ENCODE measurements at places on chromosomes 7 and 10.

- DNase-seq: peak; percentile 63
These were observed 55.7 kb downstream of the IKZF1 start for GRCh38 chr7:50359995-50360925.

GRCh38 chr10:50576245-50576815 lies 47.4 kb downstream of the SGMS1 start:
- DNase-seq: no peak

DNA sequence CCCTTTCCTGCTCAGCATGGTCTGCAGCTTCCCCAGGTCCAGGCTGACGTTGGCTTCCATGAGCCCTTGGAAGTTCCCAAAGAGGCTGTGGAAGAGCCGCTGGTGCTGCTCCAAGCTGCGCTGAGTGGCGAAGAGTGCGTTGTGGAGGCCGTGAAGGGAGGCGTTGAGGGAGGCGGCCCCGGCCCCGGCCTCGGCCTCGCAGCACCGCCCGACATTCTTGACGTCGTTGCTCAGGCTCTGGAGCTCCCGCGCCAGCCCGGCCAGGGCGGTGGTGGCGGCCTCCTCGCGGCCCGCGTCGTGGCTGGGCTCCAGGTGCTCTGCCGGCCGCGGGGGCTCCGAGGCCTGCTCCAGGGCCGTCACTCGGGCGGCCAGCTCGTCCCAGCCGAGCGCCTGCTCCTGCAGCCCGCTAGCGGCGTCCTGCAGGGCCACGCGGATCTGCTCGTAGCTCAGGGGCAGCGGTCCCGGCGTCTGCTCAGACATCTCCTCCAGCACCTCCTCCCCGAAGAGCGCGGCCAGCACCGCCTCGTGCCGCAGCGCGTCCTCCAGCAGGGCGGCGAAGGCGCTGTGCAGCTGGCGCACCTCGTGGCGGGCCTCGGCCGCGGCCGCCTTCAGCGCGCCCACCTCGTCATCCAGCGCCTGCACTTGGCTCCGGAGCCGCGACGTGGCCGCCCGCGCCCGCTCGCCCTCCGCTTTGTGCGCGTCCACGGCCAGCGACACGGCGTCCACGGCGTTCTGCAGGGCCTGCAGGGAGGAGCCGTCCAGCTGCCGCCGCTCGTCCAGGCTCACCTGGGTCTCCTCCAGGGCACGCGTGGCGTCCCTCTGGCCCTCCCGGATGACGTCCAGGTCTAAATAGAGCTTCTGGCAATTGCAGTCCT lies 14.7 kb downstream of the MMRN2 start:
- DNase-seq: no peak

DNA sequence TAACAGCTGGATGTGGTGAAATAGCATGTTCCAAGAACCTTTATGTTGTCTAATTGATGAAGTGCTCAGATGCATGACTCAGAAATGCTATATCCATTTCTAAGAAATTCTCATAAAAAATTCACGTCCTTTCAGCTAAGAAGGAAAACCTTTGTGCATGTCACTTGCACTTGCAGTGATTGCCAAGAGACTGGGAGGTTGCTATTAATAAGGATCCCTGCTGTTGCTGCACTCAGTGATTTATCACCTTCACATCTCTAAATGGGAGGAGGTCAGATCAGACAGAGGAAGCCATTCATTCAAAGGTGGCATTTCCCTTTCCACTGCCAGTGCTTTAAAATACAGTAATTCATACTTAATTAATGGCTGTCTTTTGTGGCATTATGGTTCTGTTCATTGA lies 89.5 kb downstream of the THSD7A start:
- no peak for DNase-seq

DNA sequence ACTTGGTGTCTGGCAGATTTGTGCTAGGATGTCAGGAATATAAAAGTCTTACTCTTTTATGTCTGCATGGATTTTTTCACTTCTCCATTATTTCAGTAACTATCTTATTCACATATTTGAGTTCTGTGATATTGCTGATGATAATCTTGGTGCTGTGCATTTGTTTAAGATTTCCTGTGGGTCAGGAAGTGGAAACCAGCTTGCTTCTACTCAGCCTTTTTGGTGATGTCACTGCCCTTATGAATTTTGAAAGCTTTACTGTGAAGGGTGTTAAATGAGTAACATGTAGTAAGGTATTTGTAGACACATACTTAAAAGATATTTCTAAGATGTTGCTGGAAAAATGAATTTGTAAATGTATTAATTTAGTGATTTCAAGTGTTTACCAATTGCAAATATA lies 69.5 kb upstream of the VOPP1 start:
- DNase-seq: no peak

- DNase-seq: no peak
These were observed 115.4 kb downstream of the ZMIZ1 start for GRCh38 chr10:79184145-79184625.

DNA sequence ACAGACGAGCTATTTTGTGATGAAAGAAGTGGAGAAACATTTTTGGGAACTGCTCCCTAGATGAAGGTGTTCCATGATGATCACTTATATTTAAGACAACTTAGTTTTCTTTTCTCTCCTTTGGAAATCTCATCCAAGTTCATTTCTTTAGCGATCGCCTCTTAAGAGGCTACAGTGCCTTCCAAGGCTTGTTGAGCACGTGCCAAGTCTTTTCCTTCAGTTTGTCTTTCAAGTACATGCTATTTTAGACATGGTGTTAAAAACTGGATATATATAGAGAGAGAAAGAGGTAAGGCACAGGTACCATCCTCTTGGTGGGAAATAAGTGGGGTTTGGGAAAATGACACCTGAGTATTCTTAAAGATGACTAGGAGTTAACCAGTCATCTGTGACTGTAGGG lies 2.7 kb downstream of the ADK start:
- no peak for DNase-seq

- no peak for DNase-seq
These were observed 24.4 kb downstream of the ASNS start for GRCh38 chr7:97847791-97848190.

DNA sequence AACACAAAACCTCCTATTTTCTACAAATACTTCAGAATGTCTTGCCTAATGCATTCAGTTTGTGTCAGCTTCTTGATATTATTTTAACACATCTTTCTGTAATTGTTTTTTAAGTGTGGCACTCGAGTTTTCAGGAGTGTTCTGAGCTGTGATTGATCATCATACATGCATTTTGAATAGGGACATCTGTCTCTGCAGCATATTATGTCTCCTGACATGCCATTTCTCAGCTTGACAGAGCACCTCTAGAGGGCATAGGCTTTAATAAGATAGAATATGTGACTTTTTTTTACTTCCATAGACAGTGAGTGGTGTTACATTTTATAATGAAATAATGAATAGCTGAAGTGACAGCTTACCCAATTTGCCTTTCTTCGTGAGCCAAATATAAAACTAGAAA lies 219.2 kb upstream of the HDAC9 start:
- no peak for DNase-seq

- no peak for DNase-seq
These were observed 69.5 kb downstream of the ZNF800 start for GRCh38 chr7:127322832-127323493.

- DNase-seq: no peak
These were observed 486.7 kb downstream of the SDK1 start for GRCh38 chr7:3787717-3788264.

GRCh38 chr7:130909161-130909836 lies 175.3 kb upstream of the KLF14 start:
- DNase-seq: no peak

- DNase-seq: no peak
These were observed 280.8 kb upstream of the CDC14C start for GRCh38 chr7:48643431-48644013.

- DNase-seq: no peak
These were observed 16.5 kb upstream of the KNDC1 start for GRCh38 chr10:133143546-133143945.

DNA sequence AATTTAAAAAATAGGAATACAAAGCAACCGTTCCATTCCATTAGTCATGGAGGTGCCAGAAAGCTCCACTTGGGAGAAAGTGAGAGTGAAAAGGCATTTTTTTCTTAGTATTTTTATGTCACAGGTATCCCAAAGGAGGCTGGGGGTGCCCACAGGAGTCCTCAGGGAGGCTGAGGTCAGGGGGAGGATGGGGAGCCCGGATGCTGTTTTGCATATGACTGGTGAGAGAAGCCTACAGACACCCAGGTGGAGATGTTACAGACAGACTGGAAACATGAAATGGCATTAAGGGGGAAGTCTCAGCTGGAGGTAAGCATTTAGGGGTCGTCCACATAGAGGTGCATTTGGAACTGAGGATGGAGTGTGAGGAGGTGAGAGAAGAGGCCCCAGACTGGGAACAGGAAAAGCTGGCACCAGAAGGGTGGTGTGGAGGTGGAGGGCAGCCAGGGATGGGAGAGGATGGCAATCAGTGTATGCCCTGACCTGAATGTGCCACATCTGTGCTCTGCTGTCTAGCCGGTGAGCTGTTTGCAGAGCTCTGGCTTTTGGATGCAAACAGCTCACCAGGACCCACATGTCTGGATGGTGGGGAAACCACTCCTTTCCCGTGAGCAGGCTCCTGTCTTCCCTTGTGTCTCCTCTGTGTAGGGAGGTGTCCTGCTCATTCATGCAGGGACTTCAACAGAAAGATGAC lies 101.1 kb downstream of the RAMP3 start:
- DNase-seq: no peak

GRCh38 chr7:148774471-148774870 lies 75.8 kb downstream of the CUL1 start:
- DNase-seq: no peak

DNA sequence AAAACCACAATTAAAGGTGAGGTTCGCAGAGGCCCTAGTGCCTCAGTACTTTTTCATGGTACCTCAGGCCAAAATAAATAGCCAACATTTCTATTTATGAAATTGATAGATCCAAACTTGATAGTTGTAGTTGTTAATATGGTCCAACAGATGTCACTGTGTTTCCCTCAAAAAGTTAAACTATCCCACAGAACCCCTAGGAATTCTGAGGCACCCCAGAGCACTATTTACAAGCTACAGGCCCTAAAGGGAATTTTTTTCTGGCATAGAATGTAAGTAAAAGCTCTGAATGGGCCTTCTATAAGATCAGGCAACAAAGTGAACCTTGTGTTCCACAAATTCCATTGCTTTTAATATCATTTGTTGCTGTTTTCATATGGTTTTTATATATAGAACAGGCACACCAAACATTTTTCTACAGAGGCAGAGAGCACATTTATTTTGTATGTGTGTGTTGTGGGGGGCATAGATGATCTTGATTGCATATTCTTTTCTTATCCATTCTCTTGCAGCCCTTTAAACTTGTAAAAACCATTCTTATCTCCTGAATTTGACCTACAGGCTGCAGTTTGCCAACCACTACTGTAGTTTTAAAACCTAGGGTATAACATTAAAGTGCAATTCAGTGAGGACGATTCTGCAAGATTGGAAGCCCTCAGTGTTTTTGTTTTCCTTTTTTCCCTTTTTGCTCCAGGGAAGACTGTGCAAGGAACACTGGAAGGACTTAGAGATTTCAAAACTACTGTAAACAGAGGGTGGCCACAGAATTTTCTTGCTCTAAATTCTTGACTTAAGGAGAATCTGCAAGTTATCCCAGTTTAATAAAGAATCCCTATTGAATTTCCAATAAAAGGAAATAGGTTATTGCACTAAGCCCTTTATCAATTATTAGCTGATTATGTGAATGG lies 3.5 kb upstream of the ARL4A start:
- DNase-seq: no peak

GRCh38 chr7:146138926-146139325 lies 22.3 kb downstream of the CNTNAP2 start:
- DNase-seq: no peak

DNA sequence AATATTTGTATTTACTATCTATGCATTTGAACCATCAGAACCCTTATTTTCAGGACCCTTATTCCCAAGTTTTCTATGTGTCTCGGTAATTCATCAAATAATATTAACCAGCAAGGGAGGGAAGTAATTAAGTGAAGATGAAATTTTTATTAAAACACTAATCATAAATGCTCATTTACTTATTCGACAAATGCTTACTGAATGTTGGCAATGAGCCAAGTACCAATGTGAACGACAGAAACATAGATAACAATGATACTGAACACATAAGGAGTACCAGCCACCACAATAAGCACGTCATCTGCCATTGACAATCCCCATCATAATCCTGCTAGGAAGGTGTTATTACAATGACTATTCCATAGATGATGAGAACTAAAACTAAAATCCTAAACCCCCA lies 45.5 kb downstream of the GRM8 start:
- DNase-seq: no peak

- no peak for DNase-seq
These were observed 140.0 kb downstream of the SORCS3 start for GRCh38 chr10:104780946-104781595.

GRCh38 chr10:120917521-120918250 lies 66.5 kb downstream of the WDR11 start:
- no peak for DNase-seq

GRCh38 chr7:94294471-94295131 lies 100.1 kb upstream of the COL1A2 start:
- no peak for DNase-seq

GRCh38 chr7:155804897-155805825 lies 7.1 kb downstream of the SHH start:
- peak; percentile 29 for DNase-seq

DNA sequence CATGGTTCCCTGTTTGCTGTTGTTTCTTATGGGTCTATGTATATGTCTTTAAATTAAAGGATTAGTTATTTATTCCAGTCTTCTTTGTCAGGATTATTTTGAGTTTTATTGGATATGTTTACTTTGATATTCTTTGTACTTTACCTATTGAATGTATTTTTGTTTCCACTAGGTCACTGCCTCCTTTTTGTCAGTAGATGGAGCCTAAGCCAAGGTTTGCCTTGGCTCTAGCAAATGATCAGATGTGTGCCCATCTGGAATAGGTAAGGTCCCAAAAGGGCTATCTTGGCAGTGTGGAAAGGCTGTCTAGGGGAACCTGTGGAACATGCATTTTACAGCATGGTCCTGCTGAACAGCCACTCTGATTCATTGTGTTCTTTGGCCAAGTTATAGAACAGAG lies 337.3 kb upstream of the GHITM start:
- DNase-seq: no peak

GRCh38 chr7:72058579-72058978 lies 353.6 kb downstream of the CALN1 start:
- no peak for DNase-seq

- no peak for DNase-seq
These were observed 609 bp downstream of the KLRG2 start for GRCh38 chr7:139482662-139483466.

DNA sequence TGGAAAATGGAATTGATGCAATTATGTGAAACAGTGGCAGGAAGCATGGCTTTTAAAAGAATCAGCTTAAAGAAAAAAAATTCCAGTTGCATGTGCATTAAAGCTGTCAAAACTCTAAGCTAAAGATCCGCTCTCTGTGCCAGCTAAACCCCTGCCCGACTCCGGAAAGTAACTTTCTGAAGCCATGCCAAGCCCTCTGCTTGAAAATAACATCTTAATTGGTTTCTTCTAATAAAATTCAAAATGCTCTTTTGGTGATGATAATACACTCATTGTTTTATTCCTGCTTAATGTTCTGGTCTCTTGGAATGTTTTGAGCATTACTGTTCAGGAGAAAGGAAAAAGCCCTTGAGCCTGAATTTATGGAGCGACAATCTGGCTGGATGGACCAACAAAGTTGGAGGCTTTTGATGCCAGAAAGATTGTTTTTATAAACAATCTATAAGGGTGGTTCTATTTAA lies 11.7 kb downstream of the SEMA3C start:
- no peak for DNase-seq

GRCh38 chr7:79610748-79611304 lies 157.4 kb upstream of the MAGI2 start:
- DNase-seq: no peak

- no peak for DNase-seq
These were observed 33.8 kb upstream of the LYZL1 start for GRCh38 chr10:29255104-29255503.

- no peak for DNase-seq
These were observed 340.2 kb downstream of the KCNMA1 start for GRCh38 chr10:77297393-77297739.
